ENCODE measurements at places on chromosomes 13 and 19. TPM values are rescaled to one million over a fixed set of nuclear protein-coding genes. Genes with fewer than 3 reads are reported as not detected.

GNG7 gene
- 0.83 TPM for total RNA-seq

KANK2 gene
- 435 TPM for total RNA-seq

SYNGR4 gene
- not detected for total RNA-seq

SLC7A9 gene
- 0.17 TPM for total RNA-seq

CEACAM18 gene
- not detected for total RNA-seq

NALCN gene
- 1.5 TPM for total RNA-seq

KLK4 gene
- total RNA-seq, result not detected

RFXAP gene
- total RNA-seq, result 1.8 TPM

All from fibroblast of lung (primary cell).